AG04450 (cell line): ENCODE measurements at places on chromosomes 16 and 17. TPM values are rescaled to one million over a fixed set of nuclear protein-coding genes. Genes with fewer than 3 reads are reported as not detected.

The MPV17L gene
- 0.10 and 0.11 TPM in 2 replicates for polyA plus RNA-seq

The OR4D1 gene
- not detected in 2 replicates for polyA plus RNA-seq

The CMTM2 gene
- not detected in 2 replicates for polyA plus RNA-seq

GRCh38 chr16:58503166-58503862 is 3.4 kb downstream of the NDRG4 start:
- DNase-seq: no peak
